Frontal cortex (tissue), 4 donors: ENCODE measurements at places on chromosomes 7 and 10. TPM values are rescaled to one million over a fixed set of nuclear protein-coding genes. Genes with fewer than 3 reads are reported as not detected.

DNA sequence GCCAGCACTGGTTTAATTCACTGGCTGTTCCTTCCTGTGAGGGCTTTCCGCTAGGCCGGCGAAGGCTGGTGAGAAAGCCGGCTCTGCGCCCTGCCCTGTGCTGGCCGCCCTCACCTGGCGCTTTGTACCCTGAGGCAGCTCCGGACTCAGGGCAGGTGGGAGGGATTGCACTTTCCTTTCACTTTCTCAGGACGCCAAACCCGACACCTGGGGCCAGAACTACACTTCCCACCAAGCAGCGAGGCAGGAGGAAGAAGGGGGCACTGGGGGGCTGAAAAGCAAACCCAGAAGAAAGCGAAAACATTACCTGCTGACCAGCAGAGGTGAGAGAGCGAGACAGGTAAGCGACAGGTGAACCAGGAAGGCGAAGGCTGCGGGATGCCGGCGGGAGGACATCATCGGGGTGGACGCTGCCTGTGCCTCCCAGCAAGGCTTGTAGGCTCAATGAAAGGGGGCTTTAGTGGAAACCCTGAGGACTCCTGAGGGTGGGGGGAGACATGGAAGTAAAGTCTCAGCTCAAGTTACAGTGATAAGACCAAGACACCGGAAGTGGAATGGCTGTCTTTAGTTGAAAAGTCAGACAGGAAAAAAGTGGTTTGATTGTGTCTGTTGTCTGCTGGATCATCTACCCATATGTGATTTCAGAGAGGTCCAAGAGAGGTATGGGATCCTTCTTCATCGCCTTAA lies at the start of gene RAB19:
TSS of gene RAB19 (plus strand) at position 181 of the 687 bp plus-strand sequence. CDS start 3,589 bp downstream, outside the sequence.
- DNase-seq, result no peak

GRCh38 chr10:96292971-96293920 lies 11.0 kb upstream of the DNTT start:
- peak; percentile 12 for DNase-seq

GRCh38 chr7:47455872-47456185 lies 126.1 kb downstream of the TNS3 start:
- DNase-seq, result no peak

- DNase-seq, result no peak
These were observed 7.8 kb downstream of the NPS start for GRCh38 chr10:127556916-127557315.

GRCh38 chr7:112101201-112101846 lies 104.9 kb downstream of the DOCK4 start:
- DNase-seq, result no peak

- DNase-seq, result no peak
These were observed 11.5 kb upstream of the DLD start for GRCh38 chr7:107879400-107880035.

DNA sequence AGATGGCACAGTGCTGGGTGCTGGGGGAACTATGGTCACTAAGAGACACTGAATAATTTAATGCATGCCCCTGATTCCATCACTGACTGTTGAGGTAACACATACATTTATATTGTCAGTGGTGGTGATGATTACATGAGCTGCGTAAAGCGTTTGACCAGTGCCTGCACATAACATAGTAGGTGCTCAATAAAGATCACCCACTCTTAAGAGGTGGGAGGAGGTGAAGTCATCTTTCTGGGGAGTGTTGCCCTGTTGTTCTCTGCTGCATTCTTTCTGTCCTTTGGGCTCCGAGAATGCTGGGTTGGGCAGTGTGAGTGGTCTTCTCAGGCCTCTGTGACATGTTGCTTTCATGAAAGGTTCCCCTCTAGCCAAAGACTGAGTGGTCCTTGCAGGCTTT lies 68.0 kb downstream of the TCF7L2 start:
- no peak for DNase-seq

DNA sequence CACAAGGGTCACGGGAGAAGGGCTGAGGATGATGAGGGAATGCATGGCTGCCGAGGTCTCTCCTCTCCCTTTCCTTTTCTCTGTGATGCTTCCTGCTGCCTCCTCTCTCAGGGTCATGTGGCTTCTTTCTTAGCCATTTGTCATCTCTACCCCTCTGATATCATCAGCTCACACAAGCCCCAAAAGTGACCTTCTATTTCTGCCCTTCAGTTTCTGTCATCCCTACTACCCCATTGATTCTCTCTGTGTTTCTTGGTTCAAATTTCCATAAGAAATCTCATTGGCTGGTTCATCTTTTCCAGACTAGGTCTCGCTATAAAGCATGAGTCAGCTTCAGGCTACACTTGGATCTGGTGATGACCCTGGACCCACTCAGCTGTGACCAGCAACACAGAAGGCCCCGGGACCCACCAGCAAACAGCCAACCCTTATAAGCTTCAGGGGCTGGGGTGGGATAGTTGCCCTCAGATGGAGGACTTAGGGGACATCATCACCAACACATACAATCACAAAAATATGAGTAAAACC lies 284.3 kb downstream of the SKAP2 start:
- no peak for DNase-seq

DNA sequence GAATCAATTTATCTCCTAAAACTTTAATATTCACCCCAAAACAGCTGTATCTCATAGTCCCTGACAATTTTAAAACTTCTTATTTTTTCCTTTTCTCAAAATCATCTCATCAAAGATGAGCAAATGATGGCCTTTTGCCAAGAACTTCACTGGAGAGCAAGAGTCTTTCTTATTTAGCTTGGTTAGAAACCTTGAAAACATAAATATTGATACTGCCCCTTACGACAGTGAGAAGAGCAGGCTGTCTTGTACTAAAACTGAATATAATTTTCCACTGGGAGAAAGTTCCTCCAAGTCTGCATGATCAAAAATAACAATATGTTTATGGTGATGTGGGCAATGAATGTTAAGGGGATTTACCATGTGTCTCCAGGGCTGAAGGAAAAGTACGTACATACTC lies 109.0 kb downstream of the COL28A1 start:
- DNase-seq, result no peak

CUZD1 gene
- 0.41 TPM for total RNA-seq

PDK4 gene
- total RNA-seq, result 2.9 TPM

PNLIPRP2 gene
- total RNA-seq, result not detected

KIAA1217 gene
- 4.1 TPM for total RNA-seq

NOM1 gene
- total RNA-seq, result 22.8 TPM

GOLGA7B gene
- total RNA-seq, result 17.9 TPM
